ENCODE measurements at places on chromosomes 12 and 14.

- DNase-seq, result no peak
Measured at GRCh38 chr12:92255741-92256140, 110.1 kb upstream of the BTG1 start.

DNA sequence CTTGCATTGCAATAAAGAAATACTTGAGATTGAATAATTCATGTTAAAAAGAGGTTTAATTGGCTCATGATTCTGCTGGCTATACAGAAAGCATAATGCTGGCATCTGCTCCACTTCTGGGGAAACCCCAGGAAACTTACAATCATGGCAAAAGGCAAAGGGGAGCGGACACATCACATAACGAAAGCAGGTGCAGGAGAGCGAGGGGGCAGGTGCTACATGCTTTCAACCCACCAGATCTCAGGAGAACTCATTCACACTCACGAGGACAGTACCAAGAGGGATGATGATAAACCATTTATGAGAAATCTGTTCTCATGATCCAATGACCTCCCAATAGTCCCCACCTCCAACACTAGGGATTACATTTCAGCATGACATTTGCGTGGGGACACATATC is 172.6 kb downstream of the RASSF9 start:
- no peak for DNase-seq

DNA sequence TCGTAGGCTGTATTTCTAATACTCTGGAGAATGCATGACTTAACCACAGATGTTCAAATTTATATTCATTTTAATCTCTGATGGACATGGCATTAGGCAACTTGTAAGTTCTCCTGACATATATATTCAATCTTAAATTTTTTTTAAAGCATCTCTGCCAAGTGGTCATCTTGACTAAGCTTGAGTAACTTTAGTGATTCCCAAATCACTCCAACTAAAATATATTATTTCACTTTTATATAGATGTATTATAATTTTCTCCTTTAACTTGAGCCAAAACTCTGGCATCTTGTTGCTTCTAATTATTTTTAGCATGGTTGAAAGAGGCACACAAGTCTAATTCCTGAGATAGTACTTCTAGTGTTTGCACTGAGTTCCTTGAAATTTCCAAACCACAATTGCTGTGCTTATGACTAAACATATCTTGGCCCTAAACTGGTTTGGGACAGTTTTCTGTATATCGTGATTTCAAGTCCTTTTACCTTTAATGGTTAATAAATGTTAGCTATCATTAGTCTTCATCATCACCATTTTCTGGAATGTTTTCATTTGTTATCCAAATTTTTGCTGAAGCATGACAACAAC is 8.4 kb downstream of the LRFN5 start:
- DNase-seq, result no peak

DNA sequence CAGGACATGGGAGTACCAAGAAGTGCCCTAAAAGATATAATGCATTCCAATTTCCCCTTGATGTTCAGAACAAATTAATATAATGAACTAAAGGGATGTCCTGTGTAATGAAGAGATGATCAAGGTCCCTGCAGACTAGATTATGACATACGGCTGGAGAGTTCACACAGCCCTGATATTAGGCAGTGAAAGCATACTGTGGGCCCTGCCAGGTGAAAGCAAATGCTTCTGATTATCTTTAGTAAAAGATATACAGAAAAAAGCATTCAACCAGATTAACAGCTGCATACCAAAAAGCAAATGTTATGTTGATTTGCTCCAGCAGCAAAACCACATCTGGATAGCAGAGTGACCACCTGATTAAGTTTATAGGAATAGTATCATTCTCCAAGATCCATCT is 12.1 kb downstream of the HIGD1C start:
- DNase-seq, result no peak

- DNase-seq, result no peak
Measured at GRCh38 chr14:96225745-96226151, 21.1 kb downstream of the BDKRB2 start.

DNA sequence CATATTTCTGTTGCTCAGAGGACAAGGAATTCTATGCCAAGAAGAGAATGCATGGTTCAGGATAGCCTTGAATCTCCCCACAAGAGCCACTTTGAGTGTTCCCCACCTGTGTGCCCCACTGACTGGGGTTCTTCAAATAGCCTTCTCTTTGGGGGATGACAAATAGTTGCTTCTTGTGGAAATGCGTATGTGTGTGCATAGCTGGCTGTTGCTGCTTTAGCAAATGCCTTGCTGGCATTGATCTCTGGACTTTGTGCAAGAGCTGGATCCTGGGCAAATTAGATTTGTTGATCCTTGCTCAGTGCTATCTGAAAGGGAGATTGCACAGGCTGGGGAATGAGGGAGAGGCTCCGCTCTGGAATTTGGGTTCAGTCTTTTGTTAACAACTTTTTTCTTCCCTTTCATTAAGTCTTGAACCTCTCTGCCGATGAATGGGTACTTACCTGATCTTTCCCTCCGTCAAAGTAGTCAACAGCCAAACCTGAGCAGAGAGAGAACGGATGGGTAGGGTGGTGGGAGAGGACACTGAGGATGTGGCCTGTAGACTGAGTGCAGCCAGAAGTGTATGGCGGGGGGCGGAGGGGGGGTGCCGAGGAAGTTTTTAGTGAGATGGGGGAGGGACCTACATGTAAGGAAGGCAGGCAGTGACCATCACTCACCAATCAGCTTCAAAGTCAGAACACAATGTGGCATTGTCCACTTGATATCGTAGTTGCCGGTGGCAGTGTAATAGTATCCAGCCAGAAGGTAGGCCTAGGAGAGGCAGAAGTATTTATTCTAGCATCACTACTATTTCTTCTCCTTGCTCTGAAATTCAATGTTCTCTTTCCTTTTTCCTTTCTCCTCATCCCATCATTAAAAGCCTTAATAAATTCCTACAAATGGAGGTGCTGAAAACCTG is 10.7 kb downstream of the EMG1 start:
- DNase-seq, result no peak

DNA sequence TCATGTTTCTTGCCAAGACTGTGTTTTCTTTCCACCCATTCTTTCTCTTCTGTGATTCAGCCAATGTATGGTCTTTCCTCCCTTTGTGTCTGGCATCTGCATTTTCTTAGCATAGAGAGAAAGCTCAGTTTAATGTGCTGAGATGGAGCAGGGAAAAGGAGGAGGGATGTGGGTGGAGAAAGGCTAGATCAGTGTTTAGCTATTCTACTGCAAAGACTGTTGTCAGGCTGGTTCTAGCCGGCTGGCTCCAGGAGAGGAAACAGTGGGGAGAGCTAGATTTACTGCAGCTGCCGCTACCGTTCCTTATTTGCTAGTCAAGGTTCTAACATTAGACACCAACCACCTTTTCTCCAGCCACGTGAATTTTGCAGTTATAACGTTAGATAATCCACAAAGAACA is 5.2 kb upstream of the RIMKLB start:
- DNase-seq, result no peak

- no peak for DNase-seq
Measured at GRCh38 chr12:74963867-74964331, 245.7 kb downstream of the KCNC2 start.

DNA sequence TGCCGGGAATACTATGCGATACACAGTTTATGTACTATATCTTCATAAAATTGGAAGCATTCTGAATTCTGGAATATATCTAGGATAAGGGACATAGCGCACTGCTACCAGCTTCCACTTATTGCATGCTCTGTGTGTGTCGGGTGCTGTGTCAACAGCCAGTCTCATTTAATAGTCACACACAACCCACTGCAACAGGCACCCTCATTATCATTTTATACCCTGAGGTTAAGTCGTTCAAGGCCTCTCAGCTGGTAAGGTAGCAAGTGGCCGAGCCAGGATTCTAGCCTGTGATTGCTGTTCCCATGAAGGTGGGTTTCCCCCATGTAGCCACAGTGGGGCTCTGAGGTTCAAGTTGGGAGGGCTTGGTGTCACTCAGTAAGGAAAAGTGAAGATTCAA is 7.0 kb downstream of the PPP1R1A start:
- DNase-seq, result no peak

GRCh38 chr12:85424581-85425348 is 144.7 kb downstream of the ALX1 start:
- DNase-seq, result no peak

DNA sequence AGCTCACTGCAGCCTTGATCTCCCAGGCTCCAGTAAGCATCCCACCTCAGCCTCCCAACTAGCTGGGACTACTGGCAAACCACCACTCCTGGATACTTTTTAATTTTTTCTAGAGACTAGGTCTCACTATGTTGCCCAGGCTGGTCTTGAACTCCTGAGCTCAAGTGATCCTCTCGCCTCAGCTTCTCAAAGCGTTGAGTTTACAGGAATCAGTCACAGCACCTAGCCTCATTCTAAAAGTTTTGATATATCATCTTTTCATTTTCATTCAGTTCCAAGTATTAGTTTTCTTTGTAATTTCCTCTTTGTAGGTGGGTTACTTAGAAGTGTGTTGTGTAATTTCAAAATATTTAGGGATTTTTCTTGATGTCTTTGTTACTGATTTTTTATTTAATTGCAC is 9.6 kb downstream of the CBX5 start:
- no peak for DNase-seq

- DNase-seq, result no peak
Measured at GRCh38 chr14:71742485-71742884, 189.7 kb upstream of the RGS6 start.

- no peak for DNase-seq
Measured at GRCh38 chr12:18824287-18824686, 86.4 kb downstream of the CAPZA3 start.

GRCh38 chr12:26461776-26462175 is 266.4 kb downstream of the SSPN start:
- DNase-seq, result no peak

DNA sequence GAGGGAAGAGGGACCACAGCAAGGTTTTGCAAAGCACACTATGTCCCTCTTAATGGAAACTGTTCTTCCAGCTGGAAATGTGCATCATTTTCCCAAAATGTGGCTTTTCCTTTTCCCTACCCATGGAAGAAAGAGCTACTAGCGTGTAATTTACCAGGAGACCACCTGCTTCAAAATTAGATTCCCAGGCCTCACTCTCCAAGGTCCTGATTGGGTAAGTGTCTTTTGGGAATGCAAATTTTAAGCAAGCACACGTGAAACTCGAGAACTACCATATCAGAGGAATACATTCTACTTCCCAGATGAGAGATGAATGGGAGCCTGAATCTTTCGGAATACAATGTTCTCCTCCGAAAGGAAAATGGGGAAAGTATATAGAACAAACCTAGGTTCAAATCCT is 201.6 kb upstream of the NOS1 start:
- DNase-seq, result no peak

- DNase-seq, result no peak
Measured at GRCh38 chr14:38404100-38404541, 148.2 kb upstream of the CLEC14A start.

- DNase-seq, result no peak
Measured at GRCh38 chr14:103204852-103205540, 81.7 kb downstream of the TNFAIP2 start.

GRCh38 chr12:113420996-113421595 is 1.1 kb upstream of the SDSL start:
- DNase-seq, result no peak

DNA sequence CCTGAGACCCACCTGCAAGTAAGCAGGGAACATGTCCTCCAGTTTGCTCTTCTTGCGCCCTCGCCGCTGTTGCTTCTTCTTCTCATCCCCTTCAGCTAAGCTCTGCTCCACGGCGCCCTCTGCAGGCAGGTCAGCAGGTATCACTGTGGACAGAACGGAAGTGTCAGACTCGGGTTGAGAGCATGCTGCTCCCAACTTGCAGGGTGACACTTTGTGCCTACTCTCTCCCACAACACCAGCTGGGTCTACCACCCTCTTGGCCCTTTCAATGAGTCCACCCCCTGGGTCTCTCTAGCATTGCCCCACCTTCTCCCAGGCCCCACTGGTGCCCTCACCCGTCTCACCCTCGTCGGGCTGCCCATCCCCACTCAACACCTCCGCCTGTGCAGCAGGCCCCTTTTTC is 16.7 kb downstream of the KMT2D start:
- DNase-seq, result peak; percentile 69

- no peak for DNase-seq
Measured at GRCh38 chr12:89156862-89157262, 195.4 kb downstream of the DUSP6 start.

Data from stimulated activated CD8-positive, alpha-beta memory T cell treated with anti-CD3 and anti-CD28 coated beads, Interleukin-4, amount 100 ng/mL, for 1 hour (primary cell).